ENCODE measurements at places on chromosomes 3 and 15.

DNA sequence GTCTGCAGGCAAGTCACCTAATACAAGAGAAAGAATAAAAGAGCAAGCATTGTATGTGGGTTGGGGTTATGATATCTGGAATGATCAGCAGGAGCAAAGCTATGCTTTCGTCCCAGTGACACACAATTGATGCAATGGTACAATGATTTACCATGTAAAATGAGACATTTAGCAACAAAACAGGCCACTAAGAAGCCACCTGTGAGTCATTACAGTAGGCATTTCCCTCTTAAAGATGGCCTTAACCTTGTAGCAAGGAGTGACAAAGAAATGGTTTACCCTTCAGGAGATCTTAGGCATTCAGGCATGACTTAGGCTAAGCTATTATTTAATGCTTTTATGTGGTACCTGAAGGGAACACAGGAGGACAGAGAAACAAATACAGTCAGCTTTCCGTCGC, 373.3 kb upstream of the RBMS3 start:
- no peak for DNase-seq

DNA sequence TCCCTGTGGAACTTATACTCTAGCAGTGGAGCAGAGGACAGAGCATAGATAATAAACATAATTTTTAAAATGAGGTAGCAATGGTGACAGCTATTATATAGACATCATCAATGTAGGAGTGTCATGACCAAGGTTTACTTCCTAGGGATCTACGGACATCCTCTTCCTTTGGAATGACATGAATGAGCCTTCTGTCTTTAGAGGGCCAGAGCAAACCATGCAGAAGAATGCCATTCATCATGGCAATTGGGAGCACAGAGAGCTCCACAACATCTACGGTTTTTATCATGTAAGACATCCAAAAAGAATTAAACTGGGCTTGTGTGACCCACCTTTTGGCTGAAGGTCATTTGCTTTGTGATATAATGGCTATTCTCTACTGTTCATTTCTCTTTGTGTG, 30.1 kb upstream of the CAPN3 start:
- no peak for DNase-seq

- DNase-seq, result no peak
Observed at GRCh38 chr3:69747511-69748258, 8.4 kb downstream of the MITF start.

GRCh38 chr3:46422617-46423016, 15.6 kb downstream of the CCRL2 start:
- no peak for DNase-seq

DNA sequence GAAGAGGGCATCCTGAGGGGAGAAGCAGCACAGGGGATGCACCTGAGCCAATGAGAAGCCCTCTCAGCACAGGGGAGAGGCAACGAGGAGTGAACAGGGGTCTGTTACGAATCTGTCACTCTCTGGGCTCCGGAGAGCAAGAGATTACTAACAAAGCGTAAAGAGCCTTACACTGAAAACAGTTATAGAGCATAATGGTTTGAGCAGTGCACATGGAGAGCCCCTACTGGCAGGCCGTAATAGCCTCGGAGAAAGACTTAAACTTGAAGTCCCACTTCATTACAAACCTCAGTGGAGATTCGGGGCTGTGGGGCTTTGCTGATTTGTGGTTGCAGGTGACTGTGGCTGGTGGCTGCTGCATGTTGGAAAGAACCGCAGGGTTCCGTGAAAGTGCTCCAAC, 271.5 kb upstream of the TMC3 start:
- DNase-seq, result no peak

GRCh38 chr3:9214599-9214998, 34.8 kb downstream of the SRGAP3 start:
- no peak for DNase-seq

GRCh38 chr3:22141769-22142168, 390.8 kb upstream of the ZNF385D start:
- no peak for DNase-seq

DNA sequence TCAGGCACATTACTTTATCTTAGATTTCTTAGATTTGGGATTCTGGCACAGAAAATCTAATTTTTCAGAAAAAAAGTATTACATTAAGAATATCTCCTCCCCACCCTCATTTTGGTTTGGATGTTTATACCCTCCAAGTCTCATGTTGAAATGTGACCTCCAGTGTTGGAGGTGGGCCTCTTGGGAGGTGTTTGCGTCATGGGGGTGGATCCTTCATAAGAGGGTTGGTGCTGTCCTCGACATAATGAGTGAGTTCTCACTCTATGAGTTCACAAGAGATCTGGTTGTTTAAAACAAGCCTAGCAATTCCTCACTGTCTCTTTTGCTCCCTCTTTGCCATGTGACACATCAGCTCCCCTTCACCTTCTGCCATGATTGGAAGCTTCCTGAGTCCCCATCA, 45.6 kb upstream of the WWTR1 start:
- peak; percentile 29 for DNase-seq

DNA sequence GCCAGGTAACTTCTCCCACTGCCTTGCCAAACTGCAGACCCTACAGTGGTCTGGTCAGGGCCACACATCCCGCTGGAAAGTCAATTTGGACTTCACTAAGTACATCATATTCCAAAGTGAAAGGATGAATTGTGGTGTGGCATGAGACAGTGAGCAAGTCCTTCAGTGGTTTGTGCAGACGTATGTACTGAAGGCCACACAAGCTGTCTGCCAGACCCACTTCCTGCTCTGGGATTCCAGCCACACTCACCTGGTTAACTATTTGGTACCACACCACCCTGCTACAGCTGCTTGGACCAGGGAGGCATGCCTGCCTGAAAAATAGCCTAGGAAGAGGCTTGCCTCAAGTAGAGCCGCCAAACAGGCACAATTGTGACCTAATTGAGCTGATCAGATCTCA, 94.1 kb upstream of the STRIT1 start:
- DNase-seq, result no peak

- DNase-seq, result no peak
Observed at GRCh38 chr3:128882719-128883118, 3.3 kb downstream of the ACAD9 start.

DNA sequence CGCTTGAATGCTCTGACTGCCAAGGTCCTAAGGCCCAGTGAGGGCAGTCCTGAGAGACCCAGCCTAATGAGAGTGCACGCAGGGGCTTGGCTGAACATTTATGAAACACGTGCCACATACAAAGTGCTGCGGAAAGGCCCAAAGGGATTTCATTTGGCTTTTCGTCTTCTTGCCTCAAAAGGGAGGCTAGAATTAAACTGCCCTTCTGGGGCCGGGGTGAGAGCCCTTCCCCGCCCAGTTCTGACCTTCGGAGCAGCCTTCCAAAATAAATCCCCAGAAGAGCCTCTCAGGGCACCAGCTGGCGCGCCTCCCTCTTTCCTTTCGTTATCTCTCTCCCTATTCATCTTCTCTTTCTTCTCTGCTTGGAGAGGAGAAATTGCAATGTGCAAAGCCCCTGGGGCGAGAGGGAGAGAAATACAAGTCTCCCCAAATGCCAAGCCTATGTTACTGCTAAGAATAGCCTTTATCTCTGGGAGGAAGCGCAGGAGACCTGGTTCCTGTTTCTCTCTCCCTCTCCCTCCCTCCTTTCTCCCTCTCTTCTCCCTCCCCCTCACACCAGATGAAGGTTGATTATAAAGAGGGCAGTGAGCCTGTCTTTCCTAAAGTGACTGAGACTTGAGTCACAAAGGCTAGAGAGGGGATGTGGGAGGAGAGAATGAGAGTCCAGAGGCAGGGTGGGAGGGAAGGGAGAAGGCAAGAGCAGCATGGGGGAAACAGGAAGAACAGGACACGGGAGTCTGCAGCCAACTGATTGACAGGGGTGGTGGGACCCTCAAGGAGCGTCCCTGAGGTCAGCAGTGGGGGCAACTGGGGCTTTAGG, 36.7 kb upstream of the NDUFB4 start:
- peak; percentile 59 for DNase-seq

DNA sequence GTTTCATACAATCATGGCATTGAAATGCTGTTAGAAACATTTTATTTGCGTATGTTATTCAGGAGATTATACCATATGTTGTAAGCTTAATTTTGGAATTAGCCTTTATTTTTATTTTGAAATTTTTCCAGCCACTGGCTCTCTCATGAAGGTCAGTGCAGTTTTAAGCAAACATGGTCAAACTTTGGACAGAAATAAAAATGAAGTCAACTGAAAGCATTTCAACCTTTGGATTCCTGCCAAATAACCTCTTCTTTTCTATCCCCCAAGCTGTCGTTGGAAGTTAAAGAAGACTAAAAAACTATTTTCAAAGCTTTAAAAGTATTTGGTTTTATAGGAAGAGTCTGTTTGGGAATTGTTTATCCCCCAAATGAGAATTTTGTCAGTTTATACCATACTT, 846.6 kb downstream of the MCTP2 start:
- DNase-seq, result no peak

DNA sequence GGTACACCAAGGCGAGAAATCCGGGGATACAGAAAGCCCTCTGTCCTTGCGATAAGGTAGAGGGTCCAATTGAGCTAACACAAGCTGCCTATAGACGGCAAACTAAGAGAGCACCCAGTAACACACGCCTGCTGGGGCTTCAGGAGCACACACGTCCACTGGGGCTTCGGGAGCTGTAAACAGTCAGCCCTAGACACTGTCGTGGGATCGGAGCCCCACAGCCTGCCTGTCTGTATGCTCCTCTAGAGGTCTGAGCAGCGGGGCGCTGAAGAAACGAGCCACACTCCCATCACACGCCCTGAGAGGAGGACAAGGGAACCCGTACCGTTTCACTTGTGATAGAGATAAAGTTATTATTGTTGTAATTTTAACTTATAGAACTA, 486 bp downstream of the SAMMSON start:
- DNase-seq, result no peak

- peak; percentile 31 for DNase-seq
Observed at GRCh38 chr15:24899795-24900194, 55.0 kb upstream of the SNRPN start.

DNA sequence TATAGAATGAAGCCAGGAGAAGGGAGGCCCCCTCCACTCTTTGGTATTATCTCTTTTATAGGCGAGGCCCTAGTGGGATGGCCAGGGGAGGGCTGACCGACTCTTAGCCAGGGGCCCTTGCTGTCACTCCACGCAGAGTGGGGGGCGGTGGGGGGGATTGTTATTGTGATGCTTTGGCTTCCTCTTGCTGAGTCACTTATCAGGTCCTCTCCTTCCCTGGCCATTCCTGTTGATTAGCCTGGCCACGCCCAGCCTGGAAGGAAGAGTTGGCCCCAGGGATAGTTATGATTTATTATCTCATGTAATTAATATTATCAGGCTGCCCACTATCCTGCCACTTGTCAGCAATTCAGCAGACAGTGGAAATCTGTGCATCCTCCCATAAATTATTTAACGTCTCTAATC, 25.5 kb upstream of the SKOR1 start:
- no peak for DNase-seq

DNA sequence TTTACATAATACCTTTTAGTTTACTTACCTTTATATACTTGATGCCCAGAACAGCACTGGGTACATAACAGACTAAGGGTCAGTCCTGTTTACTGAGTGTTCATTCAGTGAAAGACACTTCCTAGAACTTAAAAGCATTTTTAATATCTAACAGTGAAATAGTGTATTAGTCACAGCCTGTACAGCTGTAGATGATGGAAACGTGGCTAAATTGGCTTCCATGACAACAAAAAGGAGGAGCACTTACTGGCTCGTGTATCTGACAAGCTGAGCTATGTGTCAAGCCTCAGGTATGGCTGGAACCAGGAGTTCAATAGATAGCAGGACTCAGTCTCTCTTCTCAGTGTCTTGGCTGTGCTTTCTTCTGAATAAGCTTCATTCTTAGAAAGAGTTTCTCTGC, 40.2 kb downstream of the CMTM8 start:
- DNase-seq, result peak; percentile 45

GRCh38 chr3:150922611-150923010, 17.4 kb upstream of the MINDY4B start:
- peak; percentile 34 for DNase-seq

DNA sequence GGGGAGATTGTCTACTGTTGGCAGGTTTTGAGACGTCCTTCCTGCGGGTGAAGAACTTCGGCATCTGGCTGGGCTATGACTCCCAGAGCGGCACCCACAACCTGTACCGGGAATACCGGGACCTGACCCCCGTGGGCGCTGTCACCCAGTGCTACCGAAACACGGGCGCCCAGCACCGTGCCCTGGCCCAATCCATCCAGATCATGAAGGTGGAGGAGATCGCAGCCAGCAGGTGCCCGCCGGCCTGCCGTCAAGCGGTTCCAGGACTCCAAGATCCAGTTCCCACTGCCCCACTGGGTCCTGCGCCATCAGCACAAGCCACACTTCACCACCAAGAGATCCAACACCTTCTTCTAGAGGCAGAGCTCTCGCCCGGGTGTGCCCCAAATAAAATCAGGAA, 194.9 kb upstream of the EPHA6 start:
- no peak for DNase-seq

GRCh38 chr3:161371441-161372320, at the start of gene SPTSSB:
Gene SPTSSB (minus strand): TSS chr3:161371517. CDS start chr3:161346323, 25,194 bp downstream.
- DNase-seq, result peak; percentile 19

DNA sequence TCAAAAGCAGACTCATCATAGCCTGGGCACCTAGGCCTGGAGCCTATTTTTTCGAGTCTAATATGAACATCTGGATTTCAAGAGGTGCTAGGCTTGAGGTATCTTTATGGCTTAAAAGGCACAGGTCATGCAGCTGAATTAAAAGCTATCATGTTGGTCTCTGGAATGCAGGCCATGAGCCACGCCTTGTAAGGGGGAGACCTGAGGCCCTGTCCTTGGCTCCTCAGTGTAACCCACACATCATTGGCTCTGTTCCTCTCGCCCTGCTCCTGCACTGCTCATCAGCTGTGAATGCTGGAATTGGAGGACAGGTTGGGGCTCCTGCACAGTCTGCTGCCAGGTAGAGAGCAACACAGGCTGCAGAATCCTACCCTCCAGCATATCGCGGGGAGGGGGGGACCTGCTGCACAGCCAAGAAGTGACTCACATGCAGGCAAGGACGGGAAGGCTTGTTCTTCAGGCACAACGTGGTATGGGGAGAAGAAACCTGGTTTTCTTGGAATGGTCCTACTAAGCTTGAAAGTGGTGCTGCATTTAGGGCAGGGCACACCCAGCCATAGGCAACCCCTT, 146.0 kb downstream of the CHST2 start:
- DNase-seq, result no peak

DNA sequence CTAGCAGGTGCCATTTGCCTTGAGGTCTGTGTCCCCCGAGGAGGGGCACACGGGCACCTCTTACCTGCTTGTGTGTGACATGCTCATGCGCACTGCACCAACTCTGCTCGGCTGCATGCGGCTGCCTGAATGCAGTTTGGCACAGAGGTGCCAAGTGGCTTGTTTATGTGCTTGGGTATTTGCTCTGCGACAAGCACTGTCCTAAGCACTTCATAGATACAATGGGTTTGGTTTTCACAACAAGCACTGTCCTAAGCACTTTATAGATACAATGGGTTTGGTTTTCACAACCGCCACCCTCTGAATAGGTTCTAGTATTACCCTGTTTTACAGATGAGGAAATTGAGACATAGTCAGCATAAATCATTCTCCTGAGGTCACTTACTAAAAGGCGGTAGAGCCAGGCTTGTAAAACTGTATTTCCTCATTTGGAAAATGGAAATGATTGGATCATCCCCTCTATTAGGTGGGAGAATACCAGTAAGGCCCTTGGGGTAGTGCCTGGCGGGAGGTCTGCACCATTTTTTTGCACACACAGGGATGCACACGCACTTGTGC, 487 bp downstream of the ITIH4 start:
- no peak for DNase-seq

GRCh38 chr3:25751725-25752124, 31.5 kb downstream of the NGLY1 start:
- DNase-seq, result no peak

GRCh38 chr15:88231909-88232644, 24.5 kb downstream of the NTRK3 start:
- no peak for DNase-seq
